Head of caudate nucleus (tissue), 42 donors: ENCODE measurements at places on chromosomes 3 and 15.

- no peak for DNase-seq
Observed at GRCh38 chr3:111913163-111913763, 54.2 kb downstream of the PHLDB2 start.

GRCh38 chr3:120670576-120670975 is 11.5 kb downstream of the HGD start:
- DNase-seq, result no peak

GRCh38 chr3:39361252-39361927 is 21.8 kb upstream of the SLC25A38 start:
- no peak for DNase-seq

DNA sequence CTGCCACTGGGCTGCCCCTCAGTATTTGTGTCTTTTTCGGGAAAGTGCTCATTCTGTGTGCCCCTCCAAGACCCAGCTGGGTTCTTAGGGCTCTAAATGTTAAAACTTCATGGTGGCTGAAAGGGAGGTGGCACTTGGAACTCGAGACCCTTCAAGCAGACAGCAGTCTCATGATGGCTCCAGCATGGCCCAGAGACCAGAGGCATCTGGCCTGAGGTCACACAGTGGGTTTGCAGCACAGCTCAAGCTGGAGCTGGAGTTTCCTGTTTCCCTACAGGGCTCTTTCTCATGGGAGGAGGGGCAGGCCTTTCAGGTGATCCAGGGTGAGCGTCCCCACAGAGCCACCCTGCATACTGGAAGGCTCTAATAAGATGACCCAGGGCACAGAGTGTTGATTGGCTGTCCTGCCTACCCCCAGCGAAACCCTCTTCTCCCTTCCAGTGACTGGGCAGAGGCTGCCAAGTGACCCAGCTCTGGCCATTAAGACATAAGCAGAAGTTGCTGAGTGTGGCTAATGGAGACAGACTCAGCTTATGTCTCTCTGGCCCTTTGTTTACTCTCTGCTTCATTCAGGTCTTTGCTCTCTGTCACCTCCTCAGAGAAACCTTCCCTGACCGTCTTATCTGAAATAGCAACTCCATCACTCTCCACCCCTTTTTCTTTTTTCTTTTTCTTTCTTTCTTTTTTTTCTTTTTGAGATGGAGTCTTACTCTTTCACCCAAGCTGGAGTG is 166.6 kb upstream of the SMAD3 start:
- DNase-seq, result no peak

DNA sequence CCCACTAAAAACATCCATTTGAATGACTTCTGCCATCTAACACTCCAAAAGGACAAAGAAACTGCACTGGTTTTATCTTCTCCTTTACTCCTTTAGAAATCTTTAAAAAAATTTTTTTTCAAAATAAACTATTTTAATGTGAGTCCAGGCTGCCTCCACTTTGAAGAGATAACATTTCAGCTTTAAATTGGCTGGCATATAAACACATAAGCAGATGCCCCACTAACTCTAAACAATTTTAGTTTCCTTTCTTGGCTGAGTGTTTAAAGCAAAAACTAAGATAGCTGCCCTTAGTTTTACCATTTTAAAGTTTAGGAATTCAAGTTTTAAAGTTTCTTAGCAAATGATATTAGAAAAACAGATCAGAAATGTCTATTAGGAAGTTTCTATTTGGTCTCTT is 39.9 kb downstream of the PDZRN3 start:
- DNase-seq, result no peak

GRCh38 chr15:52783929-52784798 is 6.0 kb downstream of the ONECUT1 start:
- DNase-seq, result no peak

DNA sequence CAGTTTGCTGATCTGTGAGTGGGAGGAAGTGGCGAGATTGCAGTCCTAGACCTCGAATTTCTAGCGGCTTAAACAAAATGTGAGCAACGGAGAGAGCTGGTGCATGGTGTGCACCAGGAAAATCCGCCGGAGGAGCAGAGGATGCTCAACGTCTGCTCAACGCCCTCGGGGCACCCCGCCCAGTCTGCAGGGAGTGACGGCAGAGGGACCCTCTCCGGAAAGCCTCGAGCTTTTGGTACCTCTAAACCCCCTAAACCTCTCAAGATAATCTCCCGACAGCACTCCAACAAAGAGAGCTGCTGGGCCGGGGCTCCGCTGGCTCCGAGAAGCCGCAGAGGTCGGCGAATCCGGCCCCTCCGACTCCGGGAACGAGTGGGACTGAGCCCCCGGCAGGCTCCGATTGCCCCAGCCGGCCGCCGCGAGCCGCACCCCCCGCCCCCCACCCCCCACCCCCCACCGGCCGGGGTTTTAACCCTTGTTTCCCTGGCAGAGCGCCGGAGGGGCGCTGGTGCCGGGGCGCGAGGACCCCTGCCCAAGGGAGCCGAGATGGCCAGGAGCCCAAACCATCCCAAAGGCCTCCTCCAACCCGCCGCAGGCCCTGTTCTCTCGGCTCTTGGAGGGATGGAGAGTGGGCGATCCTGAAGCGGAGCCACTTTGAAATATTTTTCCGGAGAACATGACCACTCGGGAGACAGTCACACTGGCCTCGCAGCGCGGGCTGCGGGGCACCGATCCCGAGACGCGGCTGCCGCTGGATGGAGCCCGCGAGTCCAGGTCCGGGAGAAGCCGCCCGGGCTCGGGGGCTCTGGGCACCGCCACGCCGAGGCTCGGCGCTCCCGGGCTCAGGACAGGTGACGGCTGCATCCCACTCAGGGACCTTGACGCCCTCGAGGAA is 1.5 kb downstream of the MEGF11 start:
- DNase-seq, result peak; percentile 75

- no peak for DNase-seq
Observed at GRCh38 chr3:149626671-149627070, 31.2 kb downstream of the WWTR1 start.

DNA sequence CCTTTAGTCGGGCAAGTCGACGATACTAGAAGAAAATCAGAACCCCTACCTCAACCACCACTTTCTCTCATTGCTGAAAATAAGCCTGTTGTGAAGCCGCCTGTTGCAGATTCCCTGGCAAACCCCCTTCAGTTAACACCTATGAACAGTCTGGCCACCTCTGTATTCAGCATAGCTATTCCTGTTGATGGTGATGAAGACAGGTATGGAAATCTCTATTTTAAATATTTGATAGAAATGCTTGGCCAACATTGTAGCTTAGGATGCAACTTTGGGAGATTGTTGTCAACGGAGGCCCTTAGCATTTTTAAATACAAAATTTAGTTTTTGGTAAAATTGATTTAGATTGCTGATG is 3.0 kb downstream of the TSC22D2 start:
- DNase-seq, result no peak

DNA sequence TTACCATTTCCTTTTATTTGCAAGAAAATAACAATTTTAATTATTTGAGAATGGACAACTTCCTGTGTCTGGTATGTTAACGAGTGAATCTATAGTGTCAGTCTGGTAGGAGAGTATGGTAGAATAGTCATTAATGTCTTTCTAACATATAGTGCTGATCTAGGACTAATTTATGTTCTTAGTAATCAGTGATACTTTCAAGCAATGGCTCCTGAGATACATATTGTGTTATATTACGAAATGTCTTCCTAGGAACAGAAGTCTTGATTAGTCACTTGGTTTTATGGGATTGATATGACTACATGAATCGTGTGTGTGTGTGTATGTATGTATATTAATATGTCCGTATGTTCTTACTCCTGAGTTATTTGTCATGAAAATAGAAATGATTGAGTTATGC is 66.6 kb upstream of the PAQR5 start:
- no peak for DNase-seq

DNA sequence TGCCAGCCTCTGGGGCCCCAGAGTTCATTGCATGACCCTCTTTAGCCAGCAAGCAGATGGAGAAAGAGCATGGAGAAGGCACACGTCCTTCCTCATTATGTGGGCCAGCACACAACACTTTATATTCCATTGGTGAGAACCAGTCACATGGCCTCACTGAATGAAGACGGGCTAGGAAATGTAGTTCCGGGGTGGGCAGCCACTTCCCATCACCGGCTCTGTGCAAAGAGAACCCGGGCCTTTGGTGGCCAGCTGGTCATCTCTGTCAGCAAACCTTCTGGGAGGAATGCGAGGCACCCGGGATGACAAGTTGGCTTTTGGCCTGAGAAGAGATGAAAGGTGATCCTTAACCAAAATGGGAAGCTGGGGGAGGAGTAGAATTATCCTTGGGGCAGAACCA is 90.2 kb upstream of the VGLL4 start:
- DNase-seq, result no peak

DNA sequence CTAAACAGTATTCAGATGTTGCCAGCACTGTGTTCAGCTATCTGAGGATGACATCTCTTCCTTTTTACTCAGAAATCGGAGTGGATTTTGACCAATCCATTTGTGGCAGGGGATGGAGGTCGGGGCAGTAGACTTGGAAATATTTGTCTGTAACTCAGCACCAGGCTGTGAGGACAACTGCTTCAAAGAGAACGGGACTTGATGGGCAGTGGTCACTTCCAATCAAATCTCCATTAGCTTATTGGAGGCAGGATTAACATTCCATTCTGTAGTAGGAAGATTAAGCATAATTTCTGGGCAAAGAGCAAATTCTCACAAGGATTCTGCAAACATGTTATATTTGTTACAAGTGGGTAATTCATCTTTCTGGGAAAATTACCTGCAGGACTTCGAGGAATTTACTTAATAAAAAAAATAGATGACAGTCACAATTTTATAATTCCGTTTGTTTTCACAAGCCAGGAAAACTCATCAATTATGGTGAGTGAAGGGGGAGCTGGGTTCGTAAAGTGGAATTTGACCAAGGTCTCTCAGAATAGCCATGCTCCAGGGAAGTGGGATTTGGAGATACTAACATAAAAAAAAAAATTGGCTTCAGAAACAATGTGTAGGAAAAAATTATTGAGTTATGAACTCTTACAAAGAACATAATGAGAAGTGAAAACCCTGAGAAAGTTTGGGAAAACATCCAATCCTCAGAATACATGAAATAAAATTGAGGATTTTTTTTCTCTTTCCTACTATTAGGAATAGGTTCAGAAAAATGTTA is 18.1 kb downstream of the CRABP1 start:
- DNase-seq, result no peak

DNA sequence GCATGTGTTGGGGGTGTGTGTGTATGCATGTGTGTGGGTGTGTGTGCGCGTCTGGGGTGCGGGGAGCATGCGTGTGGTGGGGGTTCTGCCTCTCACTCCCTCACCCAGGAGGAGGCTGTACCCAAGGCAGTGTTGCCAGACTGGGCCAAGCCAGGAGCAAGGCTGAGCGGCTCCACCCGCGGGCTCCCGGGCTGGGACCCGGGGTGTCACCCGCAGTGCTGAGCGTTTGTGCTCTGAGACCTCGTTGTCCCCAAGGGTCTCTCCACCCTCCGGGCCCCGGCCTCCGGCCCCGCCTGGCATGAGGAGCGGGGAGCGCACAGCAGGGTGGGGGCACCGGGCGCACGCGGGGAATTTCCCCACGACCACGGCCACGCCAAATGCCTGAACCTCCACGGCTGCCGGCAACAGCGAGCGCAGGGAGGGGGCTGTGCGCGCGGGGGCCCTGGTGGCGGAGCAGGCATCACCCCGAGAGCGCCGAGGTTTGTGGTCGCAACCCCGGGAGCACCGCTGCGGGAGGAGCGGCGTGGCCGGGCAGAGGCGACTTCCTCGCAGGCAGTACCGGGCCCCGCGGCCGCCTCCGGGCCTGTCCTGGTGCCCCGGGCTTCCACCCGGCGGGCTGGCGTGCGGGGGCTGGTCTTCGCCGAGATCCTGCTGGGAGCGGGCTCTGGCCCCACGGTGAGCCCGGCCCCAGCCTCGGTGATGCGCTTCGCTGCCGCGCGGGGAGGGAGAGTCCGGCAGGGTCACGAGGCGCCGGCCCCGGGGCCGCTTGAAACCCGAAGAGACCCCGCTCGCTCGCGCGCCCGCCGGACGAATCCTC is 7.4 kb upstream of the OCA2 start:
- peak; percentile 35 for DNase-seq

- no peak for DNase-seq
Observed at GRCh38 chr3:29281344-29282241, 722 bp downstream of the RBMS3 start.

GRCh38 chr15:31347067-31347975 is 20.7 kb downstream of the KLF13 start:
- DNase-seq, result no peak

GRCh38 chr15:59298225-59298853 is 74.3 kb downstream of the MYO1E start:
- no peak for DNase-seq

- no peak for DNase-seq
Observed at GRCh38 chr3:131192701-131193100, 166.0 kb downstream of the NEK11 start.

GRCh38 chr3:32197991-32198390 is 40.5 kb upstream of the CMTM8 start:
- no peak for DNase-seq

- no peak for DNase-seq
Observed at GRCh38 chr15:101368861-101369642, 74.0 kb upstream of the SNRPA1 start.

- no peak for DNase-seq
Observed at GRCh38 chr3:67620869-67621268, 33.5 kb downstream of the SUCLG2 start.

- DNase-seq, result no peak
Observed at GRCh38 chr3:154050216-154050615, 71.0 kb upstream of the ARHGEF26 start.

DNA sequence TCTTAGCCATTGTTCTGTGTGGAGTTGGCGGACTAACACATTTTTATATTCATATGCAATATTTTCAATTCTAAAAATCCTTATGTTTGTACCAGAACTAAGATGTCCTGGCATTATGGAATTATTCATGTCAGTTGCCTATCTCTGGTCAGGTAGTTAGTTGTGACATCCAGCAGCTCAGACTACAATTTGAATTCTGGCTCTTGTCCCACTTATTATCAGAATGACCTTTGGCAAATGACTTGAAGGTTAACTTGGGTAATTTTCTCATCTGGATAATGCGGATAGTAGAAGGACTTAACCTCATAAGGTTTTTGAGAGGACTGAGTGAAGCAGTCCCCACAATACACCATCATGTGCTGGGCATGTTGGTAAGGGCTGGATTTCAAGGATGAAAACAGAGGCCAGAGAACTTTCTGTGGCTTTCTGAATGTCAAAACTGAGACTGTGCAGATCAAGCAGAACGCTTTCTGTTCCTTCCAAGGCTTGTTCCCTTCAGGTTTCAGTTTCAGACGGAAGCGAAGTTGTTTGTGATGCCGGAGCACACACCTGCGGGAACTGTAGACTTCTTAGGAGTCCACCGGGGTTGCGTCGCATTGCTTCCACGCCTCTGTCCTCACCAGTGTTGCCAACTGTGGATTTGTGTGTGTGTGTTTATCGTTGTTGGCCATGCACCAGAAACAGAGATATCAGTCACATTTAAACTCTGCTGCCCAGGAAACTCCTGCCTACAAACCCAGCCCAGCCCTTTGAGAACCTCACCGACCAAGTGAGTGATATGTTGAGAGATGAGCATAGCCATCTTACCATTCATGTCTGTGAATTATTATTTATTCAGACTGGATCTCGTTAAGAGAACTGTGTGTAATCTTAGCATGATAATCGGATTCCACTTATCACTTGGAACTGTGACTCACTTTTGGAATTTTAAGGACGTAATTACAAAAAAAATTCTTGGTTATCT is 76.0 kb downstream of the PTPRG start:
- no peak for DNase-seq
